ENCODE measurements at places on chromosomes 13 and 19.

- DNase-seq = no peak
These were observed 299.1 kb upstream of the OBI1 start for GRCh38 chr13:78958006-78958405.

- no peak for DNase-seq
These were observed 1360.2 kb upstream of the SLC10A2 start for GRCh38 chr13:104426435-104426834.

DNA sequence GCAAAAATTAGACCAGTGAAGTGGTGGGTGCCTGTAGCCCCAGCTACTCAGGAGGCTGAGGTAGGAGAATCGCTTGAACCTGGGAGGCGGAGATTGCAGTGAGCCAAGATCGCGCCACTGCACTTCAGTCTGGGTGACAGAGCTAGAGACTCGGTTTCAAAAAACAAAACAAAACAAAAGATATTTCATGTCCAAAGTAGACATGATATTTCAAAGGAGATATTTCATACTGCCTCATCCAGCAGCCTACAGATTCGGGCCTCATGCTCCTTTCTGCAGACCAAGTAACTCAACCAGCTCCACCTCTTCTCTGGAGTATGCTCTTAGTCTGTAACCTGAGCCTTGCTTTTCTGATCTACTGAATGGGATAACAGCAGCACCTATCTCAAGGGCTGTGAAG lies 15.0 kb downstream of the ZC3H4 start:
- no peak for DNase-seq

- no peak for DNase-seq
These were observed 993 bp downstream of the FUT6 start for GRCh38 chr19:5838353-5839064.

DNA sequence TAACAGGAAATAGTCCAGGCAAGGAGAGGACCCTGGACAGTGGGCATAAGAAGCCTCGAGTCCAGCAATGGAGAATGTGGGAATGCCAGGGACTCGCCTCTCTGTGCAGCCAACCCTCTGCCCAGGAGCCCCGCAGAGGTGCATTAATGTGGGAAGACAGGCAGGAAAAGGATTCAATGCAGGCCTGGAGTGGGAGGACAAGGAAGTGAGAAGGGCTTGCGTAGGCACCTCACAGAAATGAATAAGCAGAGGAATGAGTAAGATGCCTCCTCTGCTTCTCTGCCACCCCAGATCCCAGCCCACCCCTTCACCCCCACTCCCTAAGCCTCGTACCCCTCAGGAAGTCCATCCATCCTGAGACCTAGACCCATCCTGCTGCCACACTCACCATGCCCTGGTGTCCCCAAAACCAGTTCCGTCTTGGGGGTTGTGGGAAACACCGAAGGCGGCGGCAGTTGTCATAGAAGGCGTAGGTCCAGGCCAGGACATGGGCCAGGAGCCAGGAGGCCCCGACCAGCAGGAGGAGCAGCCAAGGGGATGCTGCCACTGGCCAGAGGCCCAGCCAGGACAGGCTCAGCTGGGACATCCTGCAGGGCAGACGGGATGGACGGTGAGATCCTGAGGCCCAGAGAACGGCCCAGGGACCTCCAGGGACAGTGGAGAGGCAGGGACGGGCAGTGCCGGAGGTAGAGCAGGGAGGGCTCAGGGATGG lies 692 bp downstream of the CYP4F2 start:
- DNase-seq = no peak

DNA sequence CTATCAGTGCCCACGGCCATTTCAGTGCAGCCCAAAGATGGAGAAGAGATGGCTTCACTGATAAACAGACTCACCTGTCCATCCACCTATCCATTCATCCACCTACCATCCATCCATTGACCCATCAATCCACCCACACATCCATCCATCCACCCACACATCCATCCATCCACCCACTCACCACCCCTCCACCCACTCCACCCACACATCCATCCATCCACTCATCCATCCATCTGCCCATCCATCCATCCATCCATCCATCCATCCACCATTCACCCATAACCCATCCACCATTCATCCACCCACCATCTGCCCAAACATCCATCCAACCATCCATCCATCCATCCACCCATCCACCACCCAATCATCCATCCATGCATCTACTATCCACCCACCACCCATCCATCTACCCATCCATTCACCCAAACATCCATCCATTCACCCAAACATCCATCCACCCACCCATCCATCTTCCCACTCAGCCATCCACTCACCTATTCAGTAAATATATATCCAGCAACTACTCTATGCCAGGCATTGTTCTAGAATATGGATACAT lies 31.6 kb upstream of the ZNRF4 start:
- no peak for DNase-seq

All from thoracic aorta (tissue), 2 donors.